ENCODE measurements at places on chromosomes 1 and 21.

DNA sequence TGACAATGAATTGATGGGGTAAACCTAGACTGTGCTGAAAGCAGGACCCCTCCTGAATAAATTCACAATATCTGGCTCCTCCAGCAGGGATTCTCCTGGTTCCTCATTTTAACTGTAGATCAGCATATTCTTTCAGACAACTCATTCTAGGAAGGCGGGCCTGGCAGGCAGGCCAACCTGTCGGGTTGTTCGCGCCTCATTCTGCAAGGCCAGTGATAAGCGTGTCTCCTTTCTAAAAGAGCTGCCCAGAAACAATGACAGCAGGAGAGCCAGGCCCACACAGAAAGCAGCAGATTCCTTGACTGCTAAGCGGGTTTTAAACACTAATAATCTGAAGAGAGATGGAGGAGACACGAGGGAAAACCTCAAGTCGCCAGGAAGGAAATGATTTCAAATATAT lies 70.0 kb downstream of the NTPCR start:
- no peak for DNase-seq

GRCh38 chr1:88610687-88611086 lies 73.4 kb upstream of the PKN2 start:
- no peak for DNase-seq

GRCh38 chr1:16243936-16244649 lies 7.1 kb upstream of the CPLANE2 start:
- DNase-seq, result peak; percentile 73

GRCh38 chr1:244548558-244549115 lies 87.6 kb downstream of the CATSPERE start:
- DNase-seq, result peak; percentile 3

DNA sequence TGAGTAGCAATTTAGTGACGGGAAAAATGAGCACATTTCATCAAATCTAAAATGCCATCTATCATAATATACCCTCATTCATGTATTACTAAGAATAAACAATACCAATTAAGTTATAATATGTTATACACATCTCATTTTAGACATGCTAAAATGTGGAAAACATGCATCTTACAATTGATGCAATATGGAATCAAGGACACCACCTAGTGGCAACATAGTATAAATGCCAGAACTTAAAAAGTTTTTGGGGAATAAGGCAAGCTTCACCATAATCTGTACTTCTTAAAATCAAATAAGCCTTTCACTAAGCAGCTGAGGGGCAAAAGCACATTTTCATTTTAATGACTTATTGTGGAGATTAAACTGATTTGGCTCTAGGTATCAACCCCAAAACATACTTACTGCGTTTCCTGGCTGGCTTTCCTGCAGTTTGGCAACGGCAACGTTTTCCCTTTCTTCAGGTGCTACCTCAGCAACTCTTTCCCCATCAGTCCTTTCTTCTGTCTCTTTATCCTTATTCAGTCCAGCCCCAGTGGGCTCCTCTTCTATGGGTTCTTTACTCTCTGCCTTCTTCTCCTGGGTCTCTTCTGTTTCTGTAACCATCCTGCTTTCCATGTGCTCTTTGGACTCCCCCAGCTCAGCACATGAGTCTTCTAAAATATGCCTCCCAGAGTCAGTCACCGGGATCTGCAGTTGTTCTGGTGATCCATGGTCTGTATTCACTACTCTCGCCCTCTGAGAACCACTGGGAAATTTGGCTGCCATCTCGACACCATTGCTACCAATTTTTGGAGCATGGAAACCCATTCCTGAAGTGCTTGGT lies 11.4 kb downstream of the SDE2 start:
- peak; percentile 31 for DNase-seq

GRCh38 chr1:186858923-186859322 lies 30.2 kb downstream of the PLA2G4A start:
- DNase-seq, result no peak

- DNase-seq, result no peak
These were observed 17.1 kb downstream of the CAPZA1 start for GRCh38 chr1:112636597-112637253.

- DNase-seq, result no peak
These were observed 175.9 kb upstream of the NR5A2 start for GRCh38 chr1:199851439-199852140.

DNA sequence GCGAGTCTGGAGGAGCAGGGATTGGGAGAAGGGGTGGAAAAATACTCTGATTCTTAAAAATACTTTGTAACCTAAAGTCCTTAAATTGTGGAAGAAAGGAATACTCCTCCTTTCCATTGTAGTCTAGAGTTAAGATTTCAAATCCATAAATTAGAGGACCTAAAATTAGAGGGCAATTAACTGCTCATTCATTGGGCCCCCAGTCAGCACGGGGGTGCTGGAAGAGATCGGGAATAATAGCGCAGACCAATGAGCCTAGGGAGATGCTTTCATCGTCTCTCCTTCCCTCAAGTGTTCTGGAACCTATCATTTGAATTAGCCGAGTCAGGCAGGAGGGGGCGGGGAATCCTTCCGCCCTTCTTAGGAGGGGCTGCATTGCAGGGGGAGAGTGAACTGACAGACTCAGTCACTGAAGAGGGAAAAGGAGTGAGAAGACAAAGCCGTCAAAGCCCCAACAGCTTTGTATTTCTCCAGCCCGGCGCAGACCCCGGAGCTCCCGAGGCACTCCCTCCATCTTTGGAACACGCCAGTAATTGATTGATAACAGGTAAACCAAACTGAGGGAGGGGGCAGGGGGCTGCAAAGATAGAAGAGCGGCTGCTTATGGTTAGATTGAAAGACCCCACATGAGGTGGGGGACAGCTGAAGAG lies at the start of gene MLLT11:
MLLT11 (plus strand) TSS at position 391 of the 650 bp plus-strand sequence. CDS start 6,828 bp downstream, outside the sequence.
- peak; percentile 83 for DNase-seq

GRCh38 chr1:65141394-65141793 lies 6.6 kb upstream of the AK4 start:
- DNase-seq, result peak; percentile 63

DNA sequence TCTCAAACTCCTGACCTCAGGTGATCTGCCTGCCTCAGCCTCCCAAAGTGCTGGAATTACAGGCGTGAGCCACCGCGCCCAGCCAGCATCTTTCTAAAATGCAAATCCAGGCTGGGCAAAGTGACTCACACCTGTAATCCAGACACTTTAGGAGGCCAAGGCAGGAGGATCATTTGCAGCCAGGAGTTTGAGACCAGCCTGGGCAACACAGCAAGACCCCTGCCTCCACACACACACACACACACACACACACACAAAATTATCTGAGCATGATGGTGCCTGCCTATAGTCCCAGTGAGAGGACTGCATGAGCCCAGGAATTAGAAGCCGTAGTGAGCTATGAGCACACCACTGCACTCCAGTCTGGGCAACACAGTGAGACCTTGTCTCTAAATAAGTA lies 16.8 kb upstream of the PABPC4 start:
- DNase-seq, result no peak

DNA sequence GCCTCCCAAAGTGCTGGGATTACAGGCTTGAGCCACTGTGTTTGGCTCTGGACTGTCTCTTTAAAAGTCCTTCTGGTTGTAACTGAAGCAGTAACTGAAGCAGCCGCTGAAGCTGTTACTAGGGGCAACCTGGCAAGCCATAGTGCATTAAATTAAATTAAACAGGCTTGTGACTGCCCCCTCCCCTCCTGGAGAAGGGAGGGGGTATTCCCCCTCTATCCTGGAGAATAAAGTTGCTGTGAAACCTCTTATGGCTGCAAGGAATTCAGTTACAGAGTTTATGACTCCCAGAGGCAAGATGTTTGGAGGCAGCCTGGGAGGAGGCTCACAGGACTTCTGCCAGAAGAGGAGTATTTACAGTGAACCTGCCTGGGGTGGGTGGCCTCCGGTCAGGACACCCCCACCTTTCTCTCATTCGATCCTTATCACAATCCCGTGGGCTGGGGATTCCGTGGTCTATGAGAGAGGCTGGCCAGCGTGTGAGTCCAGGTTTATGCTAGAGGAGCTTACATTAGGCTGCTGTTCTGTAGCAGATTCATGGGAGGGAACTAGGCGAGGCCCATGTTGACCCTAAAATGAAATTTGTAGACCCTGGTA lies 8.3 kb downstream of the TTC22 start:
- DNase-seq, result no peak

DNA sequence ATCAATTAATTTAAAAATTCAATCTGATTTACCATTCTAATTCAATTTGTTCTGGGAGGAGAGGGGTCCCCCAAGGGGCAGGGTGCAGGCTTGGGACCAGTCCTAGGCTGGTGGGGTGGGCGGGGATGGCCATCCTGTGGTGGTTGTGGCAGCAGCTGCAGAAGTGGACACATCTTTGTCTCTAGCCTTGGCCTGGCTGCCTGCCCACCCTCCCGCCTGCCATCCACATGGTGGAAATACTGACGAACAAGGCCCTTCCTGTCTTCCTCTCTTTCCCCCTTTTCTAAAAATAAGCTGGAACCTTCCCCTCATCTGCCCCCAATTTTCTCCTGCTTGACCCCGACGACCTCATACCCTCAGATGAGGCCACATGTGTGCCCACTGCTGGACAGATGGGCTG lies 130.9 kb downstream of the FOXD2 start:
- no peak for DNase-seq

GRCh38 chr21:41045534-41046268 lies 122.3 kb upstream of the BACE2 start:
- no peak for DNase-seq

Data from fibroblast of skin of right quadriceps (primary cell).